ENCODE measurements at places on chromosomes 12 and 14.

DNA sequence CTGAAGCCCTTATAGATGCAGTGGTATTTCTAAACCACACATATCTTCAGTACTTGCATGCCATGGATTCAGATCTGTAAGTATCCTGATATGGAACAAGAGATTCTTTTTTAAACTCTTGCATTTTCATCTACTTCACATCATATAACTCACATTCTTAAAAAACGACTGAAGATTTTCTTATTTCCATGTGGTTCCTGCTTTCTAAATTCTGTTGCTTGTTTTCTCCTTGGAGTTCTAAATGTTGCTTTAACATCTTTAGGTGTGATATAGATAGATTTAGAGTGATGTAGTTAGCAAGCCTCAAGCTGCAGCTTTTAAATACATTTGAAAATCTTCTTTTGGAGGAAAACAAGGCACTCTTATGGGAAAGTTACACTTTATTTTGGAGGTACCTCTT, 455.4 kb downstream of the FOXG1 start:
- no peak for DNase-seq

DNA sequence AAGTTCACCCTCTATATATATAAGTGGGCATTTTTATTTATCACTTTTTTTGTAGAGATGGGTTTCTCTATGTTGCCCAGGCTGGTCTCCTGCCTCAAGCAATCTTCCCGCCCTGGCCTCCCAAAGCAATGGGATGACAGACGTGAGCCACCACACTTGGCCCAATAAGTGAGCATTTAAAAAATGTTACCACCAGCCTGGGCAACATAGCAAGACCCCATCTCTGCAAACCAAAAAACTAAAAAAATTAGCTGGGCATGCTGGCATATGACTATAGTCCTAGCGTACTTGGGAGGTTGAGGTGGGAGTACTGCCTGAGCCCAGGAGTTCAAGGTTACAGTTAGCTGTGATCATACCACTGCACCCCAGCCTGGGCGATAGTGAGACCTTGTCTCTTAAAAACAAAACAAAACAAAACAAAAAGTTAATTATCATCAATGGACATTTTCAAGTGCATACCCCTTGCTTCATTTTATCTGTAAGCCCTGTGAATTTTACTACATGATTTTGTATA, 23.7 kb downstream of the UBE2N start:
- DNase-seq = no peak

GRCh38 chr12:92747151-92747550, 44.4 kb downstream of the PLEKHG7 start:
- no peak for DNase-seq

- no peak for DNase-seq
Observed at GRCh38 chr12:121712461-121713256, at the start of gene TMEM120B. Gene TMEM120B, plus strand, starts transcription at chr12:121712752. Its CDS starts 144 bp downstream, at chr12:121712896.

DNA sequence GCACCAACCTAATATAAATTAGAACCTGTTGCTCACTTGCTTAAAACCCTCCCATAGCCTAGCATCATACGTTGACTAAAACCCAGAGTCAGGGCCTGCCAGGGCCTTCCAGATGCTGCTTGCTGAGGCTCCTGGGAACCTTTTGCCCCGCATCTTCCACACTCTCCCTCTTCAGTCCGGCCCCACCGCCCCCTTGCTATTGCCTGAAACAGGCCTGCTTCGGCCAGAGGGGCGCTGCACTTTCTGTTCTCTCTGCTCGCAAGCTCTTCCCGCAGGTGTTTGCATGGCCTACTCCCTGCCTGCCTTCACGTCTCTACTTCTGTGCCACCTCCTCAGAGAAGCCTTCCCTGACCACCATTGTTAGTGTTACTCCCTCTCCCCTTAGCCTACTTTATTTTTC, 13.7 kb upstream of the TCTN2 start:
- DNase-seq = no peak

- DNase-seq = no peak
Observed at GRCh38 chr12:117907108-117907689, 61.6 kb downstream of the KSR2 start.

GRCh38 chr12:29167445-29167844, 18.4 kb downstream of the FAR2 start:
- DNase-seq = no peak

DNA sequence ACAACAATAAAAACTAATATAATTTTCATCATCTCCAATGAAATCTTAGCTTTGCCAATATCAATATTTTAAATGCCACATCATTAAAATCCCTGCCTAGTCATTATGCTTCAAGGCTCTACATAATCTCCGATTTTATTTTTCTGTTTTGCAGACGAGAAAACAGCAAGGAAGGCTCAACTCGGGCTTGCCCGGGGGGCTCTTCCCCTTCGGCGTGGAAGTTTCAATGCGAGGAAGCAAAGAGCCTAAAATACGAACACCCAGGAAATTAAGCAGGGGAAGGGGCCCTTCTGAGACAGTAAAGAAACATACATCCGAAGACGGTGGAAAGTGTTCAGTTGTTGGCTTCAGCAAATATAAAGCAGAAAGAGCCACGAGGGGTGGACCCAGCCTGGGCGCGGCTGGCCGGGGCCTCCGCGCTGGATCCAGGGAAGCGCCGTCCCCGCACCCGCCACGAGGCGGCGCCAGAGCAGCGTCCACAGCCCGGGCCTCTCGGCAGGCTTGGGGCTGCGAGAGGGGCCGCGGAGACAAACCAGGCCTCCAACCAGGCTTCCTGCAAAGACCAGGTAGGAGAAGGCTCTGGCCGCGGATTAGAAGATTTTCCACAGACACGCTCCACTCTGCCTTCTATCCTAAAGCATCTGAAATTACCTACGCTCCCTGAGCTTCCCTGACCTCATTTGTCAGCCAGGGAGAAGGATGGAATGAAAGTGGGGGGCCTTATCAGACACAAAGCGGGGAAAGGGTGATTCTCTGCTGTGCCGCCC, 77.2 kb downstream of the SERPINA3 start:
- DNase-seq = no peak

- DNase-seq = no peak
Observed at GRCh38 chr12:48366131-48366530, 15.4 kb upstream of the ZNF641 start.

GRCh38 chr12:2118481-2119255, 65.9 kb downstream of the CACNA1C start:
- no peak for DNase-seq

Data from NCI-H1436 treated with DMSO at 0.1 percent for 48 hours (cell line).